ENCODE measurements at places on chromosomes 7 and 10.
A peak's percentile ranks its signal among the peaks of the same experiment; 100 is the strongest.

GRCh38 chr10:1367938-1368841 lies 312.0 kb downstream of the WDR37 start:
- DNase-seq = no peak

DNA sequence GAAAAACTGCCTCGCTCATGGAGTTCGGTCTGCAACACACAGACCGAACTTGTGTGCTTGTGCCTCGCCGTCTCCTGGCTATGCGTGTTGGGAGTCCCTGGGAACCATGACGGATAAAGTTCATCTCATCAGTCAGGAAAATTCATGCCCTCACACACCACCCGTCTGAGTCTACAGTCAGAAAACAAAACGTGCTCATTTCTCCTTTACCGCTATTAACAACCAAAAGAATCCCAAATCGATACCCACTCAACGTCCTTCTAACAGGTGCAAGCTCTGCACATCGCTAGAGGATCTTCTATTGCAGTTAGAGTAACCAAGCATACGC lies 13.6 kb downstream of the CNPY1 start:
- no peak for DNase-seq

- DNase-seq = no peak
These were observed 490.0 kb upstream of the LRRN3 start for GRCh38 chr7:110600956-110601355.

GRCh38 chr7:29288181-29289091 lies 93.9 kb downstream of the CHN2 start:
- DNase-seq = no peak

- DNase-seq = peak; percentile 34
These were observed 75.3 kb downstream of the GRB10 start for GRCh38 chr7:50707236-50708006.

GRCh38 chr7:30335763-30336487 lies 51.5 kb downstream of the ZNRF2 start:
- no peak for DNase-seq

DNA sequence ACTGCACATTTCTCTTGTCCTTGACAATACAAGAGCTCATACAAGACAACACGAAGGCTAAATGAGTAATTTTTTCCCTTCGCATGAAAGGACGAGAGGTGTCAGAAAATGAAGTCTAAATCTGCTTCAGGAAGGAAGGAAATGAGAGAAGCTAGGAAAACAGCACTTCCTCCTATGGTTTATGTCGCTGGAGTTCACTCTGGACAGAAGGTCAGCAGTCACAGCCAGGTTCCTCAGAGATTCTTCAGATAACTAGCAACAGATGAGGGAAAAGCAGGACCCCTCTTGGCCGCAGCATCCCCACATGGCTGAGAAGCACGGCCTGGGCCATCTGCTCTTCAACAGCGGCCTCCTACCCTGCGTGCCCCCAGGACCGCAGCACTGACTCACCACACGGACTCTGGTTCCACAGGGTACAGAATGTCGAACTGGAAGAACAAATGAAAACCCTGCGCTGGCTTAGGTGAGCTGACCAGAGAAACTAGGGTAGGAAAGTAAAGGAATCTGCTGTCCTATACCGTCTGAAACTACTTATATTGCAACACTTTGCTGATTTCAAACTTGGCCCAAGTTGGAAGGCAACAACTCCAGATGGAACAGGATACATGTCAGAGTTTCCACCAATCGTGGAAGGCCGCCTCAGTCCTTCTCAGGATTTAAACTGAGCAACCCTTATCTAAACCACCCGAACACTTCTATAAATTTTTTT lies 26.3 kb downstream of the DNMBP start:
- DNase-seq = peak; percentile 88

DNA sequence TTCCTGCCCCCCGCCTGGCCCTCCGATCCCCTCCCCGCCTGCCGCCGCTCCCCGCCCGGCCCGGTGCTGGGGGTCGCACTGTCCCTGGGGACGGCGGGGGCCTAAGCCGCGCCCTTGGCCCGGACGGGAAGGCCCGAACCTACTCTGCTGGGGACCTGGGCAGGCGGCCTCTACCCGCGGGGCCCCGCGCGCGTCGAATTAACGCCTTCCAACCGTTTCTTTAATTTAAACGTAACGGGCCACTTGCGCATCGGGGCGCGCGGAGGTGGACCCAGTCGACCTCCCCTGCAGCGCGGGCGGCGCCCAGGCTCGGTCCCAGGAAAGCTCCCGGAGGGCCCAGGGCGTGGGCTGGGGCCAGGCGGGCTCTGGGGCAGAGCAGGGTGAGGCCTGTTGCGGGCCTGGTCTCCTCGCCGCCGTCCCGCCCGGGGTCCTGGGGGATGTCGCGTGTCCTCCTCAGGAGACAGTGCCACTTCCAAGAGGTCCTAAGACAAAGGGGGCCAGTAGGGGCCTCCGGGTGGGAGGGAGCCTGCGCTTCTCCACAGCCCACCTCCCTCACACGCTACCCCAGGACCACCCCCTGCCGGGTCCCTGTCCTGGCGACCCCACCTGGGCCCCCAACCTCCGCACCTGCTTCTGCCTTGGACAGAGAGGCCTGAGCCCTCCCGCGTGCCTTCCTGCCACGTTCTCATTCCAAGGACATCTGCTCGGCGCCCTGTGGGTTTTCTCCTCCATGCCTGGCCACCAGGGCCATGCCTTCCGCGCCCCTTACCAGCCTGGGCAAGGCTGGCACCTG lies 658 bp upstream of the PTPRN2 start:
- no peak for DNase-seq

GRCh38 chr10:87867453-87867852 lies 4.0 kb downstream of the PTEN start:
- no peak for DNase-seq

Data from AG20443 (cell line).